Neural progenitor cell (in vitro differentiated cells): ENCODE measurements at places on chromosomes 5 and 9. TPM values are rescaled to one million over a fixed set of nuclear protein-coding genes. Genes with fewer than 3 reads are reported as not detected.

DNA sequence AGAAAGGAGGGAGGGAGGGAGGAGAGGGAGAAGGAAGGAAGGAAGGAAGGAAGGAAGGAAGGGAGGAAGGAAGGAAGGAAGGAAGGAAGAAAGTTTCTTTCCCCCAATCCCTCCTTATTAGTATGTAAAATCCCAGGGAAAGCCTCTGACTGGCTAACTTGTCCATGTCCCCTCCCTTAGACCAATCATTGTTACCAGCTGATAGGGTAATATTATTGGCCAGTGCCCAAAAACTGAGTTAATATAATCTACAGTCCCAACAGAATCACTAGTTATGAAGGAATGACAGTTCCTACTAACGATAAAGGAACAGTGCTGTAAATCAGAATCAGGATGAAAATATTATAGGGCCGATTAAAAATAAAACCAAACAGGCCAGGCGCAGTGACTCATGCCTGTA, 53.6 kb upstream of the CCNG1 start:
- H3K36me3 ChIP-seq, result no peaks in the 10 kb centered on the region
- H3K4me3 ChIP-seq, result no peak overlapping the region
- peaks cover 4% of the 10 kb centered on the region for H3K4me1 ChIP-seq
- no peak overlapping the region for H3K27ac ChIP-seq
- no peaks in the 10 kb centered on the region for H3K27me3 ChIP-seq

- DNase-seq, result no peak
- no peak overlapping the region for H3K4me3 ChIP-seq
- H3K27ac ChIP-seq, result no peak overlapping the region
- H3K4me1 ChIP-seq, result no peaks in the 10 kb centered on the region
- H3K27me3 ChIP-seq, result no peaks in the 10 kb centered on the region
Measured at GRCh38 chr9:134391319-134392231, 65.3 kb downstream of the RXRA start.

- no peak overlapping the region for H3K27ac ChIP-seq
- H3K36me3 ChIP-seq, result no peaks in the 10 kb centered on the region
- H3K4me3 ChIP-seq, result no peak overlapping the region
Measured at GRCh38 chr9:89418474-89418845, 79.5 kb downstream of the SEMA4D start.

- H3K27ac ChIP-seq, result no peak overlapping the region
- no peak overlapping the region for H3K4me3 ChIP-seq
- H3K4me1 ChIP-seq, result peaks cover 1% of the 10 kb centered on the region
Measured at GRCh38 chr5:168939156-168939800, 360.1 kb upstream of the PANK3 start.

GRCh38 chr5:62142351-62142750, 163.7 kb upstream of the KIF2A start:
- no peaks in the 10 kb centered on the region for H3K27me3 ChIP-seq
- H3K4me1 ChIP-seq, result peaks cover 61% of the 10 kb centered on the region
- H3K4me3 ChIP-seq, result no peak overlapping the region
- no peaks in the 10 kb centered on the region for H3K36me3 ChIP-seq

- H3K27me3 ChIP-seq, result no peaks in the 10 kb centered on the region
- no peak overlapping the region for H3K27ac ChIP-seq
- no peak overlapping the region for H3K4me3 ChIP-seq
- H3K4me1 ChIP-seq, result peaks cover 11% of the 10 kb centered on the region
Measured at GRCh38 chr9:5845157-5845531, 12.2 kb upstream of the ERMP1 start.

GRCh38 chr9:128610897-128611296, 45.8 kb downstream of the DYNC2I2 start:
- no peak overlapping the region for H3K4me3 ChIP-seq
- no peaks in the 10 kb centered on the region for H3K4me1 ChIP-seq
- no peak for DNase-seq
- no peak overlapping the region for H3K27ac ChIP-seq
- H3K27me3 ChIP-seq, result no peaks in the 10 kb centered on the region

- H3K27ac ChIP-seq, result no peak overlapping the region
- H3K4me3 ChIP-seq, result no peak overlapping the region
- peak; percentile 58 for DNase-seq
- no peaks in the 10 kb centered on the region for H3K4me1 ChIP-seq
- no peaks in the 10 kb centered on the region for H3K27me3 ChIP-seq
- no peaks in the 10 kb centered on the region for H3K36me3 ChIP-seq
Measured at GRCh38 chr5:54895816-54896341, 89.5 kb downstream of the ESM1 start.

DNA sequence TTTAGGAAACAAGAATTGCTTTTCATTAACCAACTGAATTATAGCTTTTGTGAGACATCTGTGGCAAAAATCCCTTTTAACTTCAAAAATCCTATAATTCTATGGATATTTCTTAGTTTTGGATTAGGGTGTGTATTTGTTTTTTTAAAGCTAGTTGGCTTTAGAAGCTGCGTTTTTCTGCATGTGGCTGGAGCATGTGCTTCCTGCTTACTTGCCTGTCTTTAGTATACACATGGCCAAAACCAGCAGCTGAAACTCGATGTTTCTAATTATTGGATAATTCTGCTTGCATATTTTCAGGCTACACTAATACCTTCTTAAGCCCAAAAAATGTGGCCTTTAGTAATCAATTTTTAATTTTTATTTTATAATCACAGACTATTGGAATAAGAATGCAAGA, 8.9 kb downstream of the RECK start:
- DNase-seq, result no peak
- peaks cover 28% of the 10 kb centered on the region for H3K4me1 ChIP-seq
- no peaks in the 10 kb centered on the region for H3K36me3 ChIP-seq
- no peak overlapping the region for H3K4me3 ChIP-seq

- H3K27me3 ChIP-seq, result no peaks in the 10 kb centered on the region
- DNase-seq, result no peak
- no peak overlapping the region for H3K27ac ChIP-seq
- peaks cover 10% of the 10 kb centered on the region for H3K4me1 ChIP-seq
- no peaks in the 10 kb centered on the region for H3K36me3 ChIP-seq
- no peak overlapping the region for H3K4me3 ChIP-seq
Measured at GRCh38 chr9:73154271-73154670, 2.6 kb downstream of the ANXA1 start.

- no peak for DNase-seq
- no peaks in the 10 kb centered on the region for H3K27me3 ChIP-seq
- peaks cover 9% of the 10 kb centered on the region for H3K36me3 ChIP-seq
Measured at GRCh38 chr9:124973807-124974206, 32.9 kb upstream of the GOLGA1 start.

DNA sequence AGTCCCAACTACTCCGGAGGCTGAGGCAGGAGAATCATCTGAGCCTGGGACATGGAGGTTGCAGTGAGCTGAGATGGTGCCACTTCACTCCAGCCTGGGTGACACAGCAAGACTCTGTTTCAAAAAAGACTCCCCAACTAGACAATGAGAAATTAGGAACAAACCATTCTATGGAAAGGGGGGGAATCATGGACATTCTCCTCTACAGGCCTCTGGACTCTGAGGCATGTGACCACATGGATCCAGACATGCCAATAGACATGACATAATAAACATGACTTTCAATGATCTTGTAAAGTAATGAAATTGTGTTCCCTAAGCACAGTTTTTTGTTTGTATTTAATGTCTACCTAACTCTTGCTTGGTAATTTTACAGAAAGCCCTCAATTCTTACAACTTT, 8.8 kb downstream of the HOMER1 start:
- H3K4me3 ChIP-seq, result no peak overlapping the region
- no peaks in the 10 kb centered on the region for H3K27me3 ChIP-seq
- no peak overlapping the region for H3K27ac ChIP-seq
- H3K36me3 ChIP-seq, result no peaks in the 10 kb centered on the region

- no peaks in the 10 kb centered on the region for H3K4me1 ChIP-seq
- DNase-seq, result no peak
Measured at GRCh38 chr9:109387856-109388255, 67.0 kb upstream of the EPB41L4B start.

GAPVD1 gene
- total RNA-seq, result 33.1 and 43.5 TPM in 2 replicates

TRIM14 gene
- total RNA-seq, result 0.17 and 2.7 TPM in 2 replicates

SLC31A2 gene
- total RNA-seq, result 0.34 and 1.7 TPM in 2 replicates

ADCY2 gene
- 0.59 and 1.2 TPM in 2 replicates for total RNA-seq

AOPEP gene
- 16.6 and 18.3 TPM in 2 replicates for total RNA-seq
